Head of caudate nucleus (tissue), 42 donors: ENCODE measurements at places on chromosomes 6 and 20.

DNA sequence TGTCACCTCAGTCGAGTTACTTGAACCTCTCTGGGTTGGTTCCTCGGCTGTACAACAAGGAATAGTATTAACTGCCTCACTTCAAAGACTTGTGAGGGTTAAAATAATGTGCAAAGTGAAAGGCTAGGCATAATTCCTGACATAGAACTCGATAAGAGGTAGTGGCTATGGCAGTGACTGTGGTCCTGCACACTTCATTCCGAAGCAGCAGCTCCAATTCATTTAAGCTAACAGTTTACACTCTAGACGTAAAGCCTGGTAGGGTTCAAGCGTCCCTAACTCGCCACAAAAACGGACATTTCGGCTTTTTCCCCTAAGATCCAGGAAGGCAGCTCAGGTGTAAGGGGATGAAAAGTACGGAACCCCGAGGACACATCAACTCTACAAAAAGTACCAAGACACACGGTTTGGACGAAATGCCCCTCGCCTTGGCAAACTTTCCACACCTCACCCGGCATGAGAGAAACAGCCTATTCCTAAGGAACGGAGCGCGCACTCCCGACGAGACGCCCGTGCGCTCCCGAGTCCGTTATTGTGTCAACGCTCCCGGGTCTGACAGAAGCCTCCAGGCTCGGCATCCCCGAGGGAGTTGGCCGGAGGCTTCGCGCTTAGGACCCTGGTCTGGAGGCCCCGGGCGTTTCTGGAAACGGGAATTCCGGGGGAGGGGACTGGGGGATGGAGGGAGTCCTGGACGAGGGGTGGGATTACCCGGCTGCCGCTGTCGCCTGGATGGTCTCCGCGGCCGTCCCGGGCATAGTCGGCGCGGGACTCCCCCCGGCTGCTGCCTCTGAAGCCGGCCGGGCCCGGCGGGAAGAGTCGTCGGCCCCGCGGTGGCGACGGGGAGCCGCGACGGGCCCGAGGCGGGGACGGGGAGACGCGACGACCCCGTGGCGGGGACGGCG is 937 bp downstream of the ZNF318 start:
- peak; percentile 50 for DNase-seq

- no peak for DNase-seq
Observed at GRCh38 chr20:53950578-53950977, 119.8 kb downstream of the BCAS1 start.

- DNase-seq, result no peak
Observed at GRCh38 chr20:62370807-62371587, 3.9 kb upstream of the LAMA5 start.

GRCh38 chr6:168052291-168052891 is 26.6 kb downstream of the FRMD1 start:
- no peak for DNase-seq
